ENCODE measurements at places on chromosomes 6 and 20. TPM values are rescaled to one million over a fixed set of nuclear protein-coding genes. Genes with fewer than 3 reads are reported as not detected.

The MYL9 gene
- 25.0 TPM for total RNA-seq

The FAXC gene
- total RNA-seq, result 4.7 TPM

The SSTR4 gene
- not detected for total RNA-seq

The KCNG1 gene
- 116 TPM for total RNA-seq

The VEGFA gene
- total RNA-seq, result 32.1 TPM

The TNNC2 gene
- total RNA-seq, result 0.42 TPM

The SEL1L2 gene
- not detected for total RNA-seq

The PRSS16 gene
- 5.0 TPM for total RNA-seq

The MUC22 gene
- not detected for total RNA-seq

The UBD gene
- not detected for total RNA-seq

The BANF2 gene
- total RNA-seq, result not detected

The PNLDC1 gene
- total RNA-seq, result not detected

The TCF21 gene
- not detected for total RNA-seq

The C20orf144 gene
- 0.11 TPM for total RNA-seq

The WFDC12 gene
- not detected for total RNA-seq

The KDM1B gene
- total RNA-seq, result 6.8 TPM

The MOCS1 gene
- 22.0 TPM for total RNA-seq

Data from H7 (cell line).